Activated T-helper 2 cell treated with anti-CD3 and anti-CD28 coated beads, Interferon-gamma antibody, Interleukin-2, Interleukin-4, amounts not matched to agents 10 μg/mL and 5 μg/mL and 100 μg/mL, durations not matched to agents 14 hours and 24 hours and 36 hours (primary cell): ENCODE measurements at places on chromosomes 5 and 9.

DNA sequence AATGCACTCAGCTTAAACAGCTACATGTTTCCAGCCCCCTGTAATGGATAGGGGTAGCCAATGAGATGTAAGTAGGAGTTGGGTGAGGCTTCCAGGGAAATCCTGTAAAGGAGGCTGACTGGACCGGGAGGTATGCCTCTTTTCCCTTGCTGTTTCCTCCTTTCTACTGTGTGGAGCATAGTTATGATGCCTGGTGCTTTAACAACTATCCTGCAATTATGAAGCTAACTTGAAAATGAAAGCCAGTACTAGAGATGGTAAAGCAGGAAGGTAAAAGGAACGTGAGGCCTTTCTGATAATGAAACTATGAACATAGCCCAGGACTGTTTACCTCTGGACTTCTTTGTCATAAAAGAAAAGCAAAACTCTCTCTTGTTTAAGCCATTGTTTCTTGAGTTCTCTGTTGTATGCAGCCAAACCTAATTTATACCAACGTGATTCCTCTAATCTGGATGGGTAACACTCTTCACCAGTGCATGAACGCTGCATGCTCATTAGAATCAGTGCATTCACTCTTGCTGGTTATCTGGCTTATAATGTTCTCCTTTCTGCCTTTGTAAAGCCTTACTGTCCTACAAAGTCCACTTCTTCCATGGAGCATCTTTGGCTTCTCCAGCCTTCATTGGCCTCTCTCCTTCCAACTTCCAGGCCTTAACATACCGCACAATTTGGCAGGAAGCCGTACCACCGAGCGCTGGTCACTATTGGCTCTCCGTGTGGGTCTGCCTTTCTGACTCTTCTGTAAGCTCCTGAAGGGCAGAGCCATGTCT is 8.3 kb upstream of the ARHGEF28 start:
- no peak for DNase-seq

GRCh38 chr5:57368010-57368409 is 114.6 kb downstream of the ACTBL2 start:
- DNase-seq: no peak

DNA sequence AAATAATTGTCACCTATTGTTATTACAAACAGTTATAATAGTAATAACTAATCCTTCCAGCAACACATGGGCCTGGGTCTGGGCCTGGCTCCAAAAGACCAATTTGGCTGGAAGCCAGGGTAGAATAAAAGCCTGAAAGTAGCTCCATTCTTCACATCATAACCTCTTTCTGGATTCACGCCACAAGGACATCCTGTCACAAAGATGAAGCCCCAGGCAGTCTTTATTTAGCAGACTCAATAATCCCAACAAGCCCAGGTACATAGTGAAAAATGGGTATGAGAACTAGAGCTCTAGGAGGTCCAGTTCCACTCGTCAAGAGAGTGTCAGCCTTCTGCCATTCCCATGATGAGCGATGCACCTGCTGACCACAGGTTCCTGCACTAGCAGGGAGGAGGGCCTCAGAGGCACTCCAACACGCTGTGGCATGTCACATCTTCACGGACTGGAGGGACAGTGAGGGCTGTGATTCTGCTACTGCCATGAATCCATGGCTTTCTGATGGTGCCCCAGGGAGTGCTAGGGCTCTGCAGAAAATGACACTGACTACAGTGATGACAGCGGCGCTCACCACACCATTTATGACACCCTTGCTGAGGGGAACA is 124.9 kb downstream of the SPOCK1 start:
- DNase-seq: no peak

- DNase-seq: no peak
These were observed 193.0 kb upstream of the C9orf72 start for GRCh38 chr9:27766073-27766835.

DNA sequence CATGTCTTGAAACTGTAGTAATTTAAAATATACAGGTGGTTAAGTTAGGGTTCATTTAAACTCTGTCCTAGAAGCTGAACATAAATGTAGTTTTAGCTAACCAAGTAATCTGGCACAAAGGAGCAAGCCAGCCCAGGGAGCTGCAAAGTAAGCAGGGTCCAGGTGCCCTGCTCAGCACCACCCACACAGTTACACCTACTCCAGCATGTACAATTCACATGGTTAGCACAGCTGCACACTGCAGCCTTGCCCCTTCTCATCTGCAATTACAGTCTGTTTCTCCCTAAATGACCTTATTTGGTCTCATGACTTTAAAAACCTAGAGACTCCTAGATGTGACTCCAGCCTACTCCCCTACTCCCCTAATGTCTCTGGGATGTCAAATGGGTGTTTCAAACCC is 128.4 kb downstream of the EPB41L4A start:
- DNase-seq: no peak

GRCh38 chr5:56327809-56328208 is 94.7 kb upstream of the ANKRD55 start:
- DNase-seq: peak; percentile 78
